ENCODE measurements at places on chromosomes 16 and 17. TPM values are rescaled to one million over a fixed set of nuclear protein-coding genes. Genes with fewer than 3 reads are reported as not detected.

DNA sequence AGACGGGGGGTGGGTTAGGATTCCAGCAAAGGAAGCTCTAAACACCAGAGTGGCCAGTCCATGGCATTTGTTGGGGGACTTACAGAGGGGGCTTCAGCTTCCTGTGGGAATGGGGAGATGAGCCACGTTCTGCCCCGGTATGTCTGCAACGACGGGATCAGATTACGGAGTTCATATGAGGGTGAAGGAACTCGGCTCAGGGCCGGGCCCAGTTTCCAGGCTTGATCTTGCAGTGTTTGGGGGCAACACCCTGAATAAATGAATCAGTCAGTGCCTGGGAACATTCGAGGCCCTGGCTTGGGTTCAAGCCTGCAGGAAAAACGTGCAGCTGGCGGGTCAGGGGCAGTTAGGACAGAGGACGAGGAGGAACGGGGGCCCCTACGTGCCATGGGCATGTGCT is 54.0 kb downstream of the JPH3 start:
- no peaks in the 10 kb centered on the region for H3K36me3 ChIP-seq
- H3K27ac ChIP-seq = no peak overlapping the region
- no peak for DNase-seq

- no peaks in the 10 kb centered on the region for H3K4me1 ChIP-seq
- no peak overlapping the region for H3K4me3 ChIP-seq
- no peak overlapping the region for H3K27ac ChIP-seq
- peaks cover 5% of the 10 kb centered on the region for H3K27me3 ChIP-seq
- H3K36me3 ChIP-seq = no peaks in the 10 kb centered on the region
Measured at GRCh38 chr16:86355951-86356350, 154.4 kb upstream of the FOXF1 start.

GRCh38 chr17:39001703-39002637 is 34.8 kb upstream of the FBXO47 start:
- no peaks in the 10 kb centered on the region for H3K27me3 ChIP-seq
- H3K4me3 ChIP-seq = no peak overlapping the region
- no peak overlapping the region for H3K27ac ChIP-seq
- no peaks in the 10 kb centered on the region for H3K4me1 ChIP-seq
- DNase-seq = no peak
- no peaks in the 10 kb centered on the region for H3K36me3 ChIP-seq

DNA sequence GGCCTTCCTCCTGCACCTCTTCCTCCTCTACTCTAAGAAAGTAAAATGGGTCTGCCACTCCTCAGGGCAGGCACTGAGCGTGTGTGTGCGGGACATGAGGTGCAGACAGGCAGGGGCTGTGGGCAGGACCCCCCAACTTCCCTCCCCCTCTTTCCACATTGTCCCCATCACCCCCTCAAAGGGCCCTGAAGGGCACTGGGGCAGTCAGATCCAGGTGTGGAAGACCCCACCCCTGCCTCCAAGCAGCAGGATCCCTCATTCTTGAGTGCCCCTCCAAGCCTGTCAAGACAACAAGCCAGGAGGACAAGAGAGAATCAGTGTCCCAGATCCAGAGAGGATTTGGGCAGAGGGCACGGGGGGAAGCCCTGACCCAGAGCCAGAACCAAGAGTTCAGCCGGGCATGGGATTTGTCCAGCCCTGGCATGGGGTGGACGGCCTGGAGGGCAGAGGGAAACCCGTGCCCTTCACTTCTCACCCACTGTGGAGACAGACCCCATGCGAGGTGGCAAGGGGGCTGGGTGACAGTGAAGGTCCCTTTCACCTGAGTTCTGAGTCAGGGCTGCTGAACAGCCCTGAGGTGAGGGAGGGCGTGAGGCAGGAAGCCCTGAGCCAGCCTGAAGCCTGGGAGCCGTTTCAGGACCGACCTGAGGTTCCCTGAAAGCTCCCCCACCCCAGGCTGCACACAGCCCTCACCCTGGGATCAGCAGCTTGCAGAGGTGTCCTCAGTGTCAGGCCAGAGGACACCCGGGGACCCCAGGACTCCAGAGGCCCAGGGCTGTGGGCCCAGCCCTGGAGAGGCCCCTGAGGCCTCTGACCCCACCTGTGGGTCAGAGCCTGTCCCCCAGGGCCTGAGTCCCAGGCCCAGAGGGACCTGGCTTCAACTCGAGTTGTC is 45.8 kb downstream of the USP22 start:
- H3K36me3 ChIP-seq = peaks cover 4% of the 10 kb centered on the region
- DNase-seq = no peak
- H3K27ac ChIP-seq = no peak overlapping the region
- H3K27me3 ChIP-seq = no peaks in the 10 kb centered on the region
- no peak overlapping the region for H3K4me3 ChIP-seq
- H3K4me1 ChIP-seq = peaks cover 26% of the 10 kb centered on the region

- H3K4me3 ChIP-seq = no peak overlapping the region
- H3K36me3 ChIP-seq = no peaks in the 10 kb centered on the region
- DNase-seq = no peak
Measured at GRCh38 chr16:76748461-76749348, 442.3 kb upstream of the MON1B start.

GRCh38 chr16:88550246-88550661 is 19.9 kb upstream of the ZC3H18 start:
- no peak overlapping the region for H3K27ac ChIP-seq
- no peak overlapping the region for H3K4me3 ChIP-seq
- H3K27me3 ChIP-seq = peaks cover 21% of the 10 kb centered on the region
- peaks cover 17% of the 10 kb centered on the region for H3K4me1 ChIP-seq
- DNase-seq = no peak

GRCh38 chr17:42980766-42981397 is 517 bp downstream of the RUNDC1 start:
- peaks cover 44% of the 10 kb centered on the region for H3K4me1 ChIP-seq
- DNase-seq = peak; percentile 55
- H3K27ac ChIP-seq = peak overlapping the region; percentile 71
- H3K36me3 ChIP-seq = peaks cover 13% of the 10 kb centered on the region
- peaks cover 3% of the 10 kb centered on the region for H3K27me3 ChIP-seq

DNA sequence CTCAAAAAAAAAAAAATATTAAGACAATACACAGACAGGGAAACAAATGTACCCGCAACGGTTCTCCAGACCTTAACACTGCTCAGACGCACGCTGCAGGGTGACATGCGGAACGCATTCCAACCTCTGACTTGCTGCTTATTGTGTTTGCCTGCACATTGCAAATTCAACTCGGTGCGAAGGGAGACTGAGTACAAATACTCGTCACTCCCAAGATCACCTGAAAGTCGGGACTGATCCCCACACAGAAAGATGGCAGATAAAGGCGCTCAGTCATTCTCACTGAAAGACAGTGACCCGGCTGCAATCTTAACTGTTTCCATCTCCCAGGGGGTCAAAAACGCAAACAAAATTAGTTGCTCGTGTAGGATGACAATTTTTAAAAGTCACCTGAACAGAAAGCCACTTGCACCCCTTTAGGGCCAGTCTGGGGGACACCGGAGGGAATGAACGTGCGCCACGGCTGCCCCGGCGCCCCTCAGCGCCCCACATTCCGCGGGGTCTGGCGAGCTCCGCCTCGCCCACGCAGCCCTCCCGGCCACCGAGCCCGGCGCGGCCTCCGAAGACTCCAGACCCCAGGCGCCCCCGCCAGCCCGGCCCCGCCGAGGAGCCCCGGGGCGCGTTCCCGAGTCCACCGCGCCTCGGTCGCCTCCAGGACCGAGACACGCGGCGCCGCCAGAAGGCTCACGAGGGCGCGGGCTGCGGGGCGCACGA is 589 bp downstream of the CLCN7 start:
- no peaks in the 10 kb centered on the region for H3K27me3 ChIP-seq
- H3K36me3 ChIP-seq = no peaks in the 10 kb centered on the region
- peak overlapping the region; percentile 83 for H3K27ac ChIP-seq
- peak; percentile 28 for DNase-seq

GRCh38 chr16:88805340-88805715 is 1.7 kb downstream of the CDT1 start:
- H3K36me3 ChIP-seq = peaks cover 15% of the 10 kb centered on the region
- peaks cover 36% of the 10 kb centered on the region for H3K4me1 ChIP-seq
- DNase-seq = no peak
- no peaks in the 10 kb centered on the region for H3K27me3 ChIP-seq
- peak overlapping the region; percentile 71 for H3K27ac ChIP-seq

GRCh38 chr17:17603895-17604225 is 12.4 kb upstream of the PEMT start:
- H3K4me3 ChIP-seq = no peak overlapping the region
- no peak overlapping the region for H3K27ac ChIP-seq

- H3K36me3 ChIP-seq = no peaks in the 10 kb centered on the region
- H3K4me1 ChIP-seq = no peaks in the 10 kb centered on the region
- no peak for DNase-seq
- no peak overlapping the region for H3K27ac ChIP-seq
Measured at GRCh38 chr16:5323284-5324141, 225.9 kb upstream of the EEF2KMT start.

GRCh38 chr17:19364699-19365498 is 2.4 kb upstream of the B9D1 start:
- no peaks in the 10 kb centered on the region for H3K36me3 ChIP-seq
- DNase-seq = peak; percentile 70
- peak overlapping the region; percentile 35 for H3K4me3 ChIP-seq
- peaks cover 82% of the 10 kb centered on the region for H3K4me1 ChIP-seq

DNA sequence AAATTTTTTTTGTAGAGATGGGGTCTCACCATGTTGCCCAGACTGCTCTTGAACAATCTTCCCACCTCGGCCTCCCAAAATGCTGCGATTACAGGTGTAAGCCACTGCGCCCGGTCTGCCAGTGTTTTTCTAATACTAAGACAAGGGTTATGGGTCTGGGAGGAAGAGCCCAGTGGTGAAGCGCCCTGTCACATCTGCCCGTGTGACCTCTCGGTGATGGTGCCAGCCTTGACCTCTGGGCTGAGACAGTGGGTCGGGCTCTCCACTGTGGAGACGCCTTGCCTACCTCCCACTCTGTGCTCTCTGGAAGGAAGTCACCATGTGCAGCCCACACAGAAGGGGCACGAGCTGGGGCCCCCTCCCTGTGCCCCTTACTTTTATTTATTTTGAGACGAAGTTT is 5.1 kb upstream of the BAIAP2 start:
- H3K36me3 ChIP-seq = no peaks in the 10 kb centered on the region
- H3K4me1 ChIP-seq = peaks cover 66% of the 10 kb centered on the region
- DNase-seq = no peak

- 0 out of 2 replicates have a peak, but pooled peaks cover 6% of the 10 kb centered on the region for H3K4me1 ChIP-seq
- no peaks in the 10 kb centered on the region for H3K27me3 ChIP-seq
- H3K36me3 ChIP-seq = no peaks in the 10 kb centered on the region
- peak; percentile 33 for DNase-seq
Measured at GRCh38 chr16:23013484-23013883, 135.8 kb downstream of the USP31 start.

DNA sequence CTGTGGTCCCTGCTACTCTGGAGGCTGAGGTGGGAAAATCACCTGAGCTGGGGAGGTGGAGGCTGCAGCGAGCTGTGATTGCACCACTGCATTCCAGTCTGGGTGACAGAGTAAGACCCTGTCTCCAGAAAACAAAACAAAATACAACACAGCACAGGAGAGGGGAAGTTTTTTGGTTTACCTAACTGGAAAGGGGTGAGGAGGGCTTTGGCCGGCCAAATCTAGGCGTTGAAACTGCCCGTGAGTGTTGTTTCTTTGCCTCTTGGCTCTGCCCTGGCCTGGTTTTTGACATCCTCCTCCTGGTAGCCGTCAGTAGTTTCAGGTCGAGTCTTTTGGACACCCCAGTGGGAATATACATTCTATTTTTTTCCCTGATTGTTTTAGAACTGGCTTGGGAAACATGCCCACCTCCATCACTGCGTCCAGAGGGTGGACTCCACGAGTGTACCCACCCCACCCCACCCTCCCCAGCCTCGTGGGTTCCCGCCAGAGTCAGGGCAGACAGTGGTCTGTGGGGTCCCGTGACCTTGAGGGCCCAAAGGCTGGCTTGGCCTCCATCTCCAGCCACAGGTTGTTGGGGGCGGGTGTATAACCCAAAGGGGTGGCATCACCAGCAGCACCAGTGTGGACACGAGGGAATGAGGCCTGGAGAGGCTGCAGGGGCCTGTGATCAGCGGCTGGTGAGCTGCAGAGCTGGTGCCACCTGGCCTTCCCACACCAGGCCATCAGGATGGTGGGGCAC is 42.7 kb downstream of the NT5M start:
- no peak for DNase-seq
- no peaks in the 10 kb centered on the region for H3K36me3 ChIP-seq
- H3K4me1 ChIP-seq = peaks cover 81% of the 10 kb centered on the region
- H3K27ac ChIP-seq = no peak overlapping the region
- peaks cover 2% of the 10 kb centered on the region for H3K27me3 ChIP-seq

DNA sequence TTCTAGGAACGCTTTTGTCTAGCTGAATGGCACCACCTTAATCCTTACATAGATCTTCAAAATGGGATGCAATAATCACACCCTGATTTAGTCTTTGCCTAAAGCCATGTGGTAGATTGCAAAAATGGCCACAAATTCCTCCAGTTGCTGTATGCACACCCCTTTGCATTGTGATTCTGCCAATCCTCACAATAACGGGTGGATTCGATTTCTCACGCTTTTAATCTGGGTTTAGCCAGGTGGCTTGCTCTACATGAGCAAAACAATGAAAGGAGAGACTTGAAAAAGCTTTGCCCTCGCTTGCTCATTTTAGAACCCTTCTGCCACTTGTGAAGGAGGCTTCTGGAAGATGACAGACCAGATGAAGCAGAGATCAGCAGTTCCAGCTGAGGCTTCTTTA is 50.3 kb upstream of the B4GALNT2 start:
- no peaks in the 10 kb centered on the region for H3K36me3 ChIP-seq
- no peak overlapping the region for H3K4me3 ChIP-seq
- DNase-seq = no peak
- no peaks in the 10 kb centered on the region for H3K27me3 ChIP-seq

DNA sequence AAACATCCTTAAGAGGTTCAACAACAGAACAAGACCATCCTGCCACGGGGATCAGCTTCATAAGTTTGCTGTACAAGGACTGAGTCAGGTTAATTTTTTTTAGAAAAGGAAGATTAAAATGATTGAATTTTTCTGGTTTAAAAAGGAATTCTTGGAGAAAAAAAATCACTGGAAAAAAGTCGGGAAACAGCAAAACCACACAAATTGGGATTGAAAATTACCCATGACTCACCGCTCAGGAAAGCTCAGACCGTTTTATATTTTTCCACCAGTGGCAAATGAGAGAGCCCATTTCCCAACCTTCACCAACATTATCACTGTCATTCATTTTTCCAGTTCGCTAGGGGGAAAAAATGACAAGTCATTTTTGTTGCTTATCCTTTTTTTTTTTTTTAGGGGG is 46.6 kb downstream of the MRM3 start:
- H3K27ac ChIP-seq = no peak overlapping the region
- no peak overlapping the region for H3K4me3 ChIP-seq
- DNase-seq = no peak
- no peaks in the 10 kb centered on the region for H3K27me3 ChIP-seq
- H3K4me1 ChIP-seq = no peaks in the 10 kb centered on the region

The BTBD17 gene
- total RNA-seq = not detected

The TPSD1 gene
- not detected for total RNA-seq

The KRT32 gene
- not detected for total RNA-seq

The TP53TG3F gene
- not detected for total RNA-seq

The NUP93 gene
- total RNA-seq = 140 TPM

The GPRC5C gene
- 44.8 TPM for total RNA-seq

The SUZ12 gene
- total RNA-seq = 30.2 TPM

The SOST gene
- total RNA-seq = not detected
